ENCODE measurements at places on chromosomes 11 and 22.

- no peak for DNase-seq
Measured at GRCh38 chr11:58070585-58070984, 39.8 kb downstream of the OR6Q1 start.

DNA sequence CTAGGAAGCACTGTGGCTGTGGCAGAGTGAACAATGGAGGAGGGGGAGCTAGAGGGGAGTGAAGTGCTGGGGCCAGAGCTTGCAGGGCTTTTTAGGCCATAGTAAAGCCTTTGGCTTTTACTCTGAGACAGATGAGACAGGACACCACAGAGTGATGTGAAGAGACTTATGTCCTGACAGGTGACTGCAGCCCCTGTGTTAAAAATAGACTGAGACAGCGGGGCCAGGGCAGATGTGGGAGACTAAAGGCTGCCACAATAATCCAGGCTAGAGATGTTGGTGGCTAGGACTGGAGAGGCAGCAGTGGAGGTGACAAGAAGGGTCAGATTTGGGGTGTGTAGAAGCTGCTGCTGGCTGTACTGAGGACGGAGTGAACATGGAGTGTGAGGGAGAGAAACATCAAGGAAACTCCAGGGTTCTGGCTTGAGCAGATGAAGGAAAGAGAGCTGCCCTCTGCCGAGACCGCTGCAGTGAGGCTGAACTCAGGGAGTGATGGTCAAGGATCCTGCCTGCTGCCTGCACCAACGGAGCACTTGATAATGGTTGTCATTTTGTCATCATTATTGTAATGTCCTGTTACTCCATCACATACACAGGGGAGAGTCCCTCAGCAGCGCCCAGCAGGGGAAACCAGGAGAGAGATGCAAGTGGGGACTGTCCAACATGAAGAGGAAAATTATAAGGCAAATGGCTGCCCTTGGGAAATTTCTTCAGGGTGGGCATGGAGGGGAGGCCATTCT lies 27.4 kb downstream of the SLC43A1 start:
- DNase-seq: no peak

DNA sequence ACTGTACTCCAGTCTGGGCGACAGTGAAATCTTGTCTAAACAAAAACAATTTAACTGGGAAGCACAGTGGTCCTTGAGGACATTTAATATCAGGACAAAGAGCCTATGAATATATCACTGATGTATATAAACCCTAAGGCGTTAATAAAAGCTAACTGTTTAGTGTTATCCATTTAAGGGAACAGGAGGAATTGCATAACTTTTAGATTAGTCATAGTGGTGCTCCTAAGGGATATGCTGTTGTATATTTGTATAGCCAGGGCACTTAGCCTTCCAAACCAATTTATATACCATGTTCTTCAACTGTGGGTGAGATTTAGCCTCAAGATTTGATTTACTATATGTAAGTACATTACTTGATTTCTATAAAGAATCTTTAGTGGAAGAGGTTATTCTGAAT lies 3.0 kb upstream of the CHEK1 start:
- no peak for DNase-seq

DNA sequence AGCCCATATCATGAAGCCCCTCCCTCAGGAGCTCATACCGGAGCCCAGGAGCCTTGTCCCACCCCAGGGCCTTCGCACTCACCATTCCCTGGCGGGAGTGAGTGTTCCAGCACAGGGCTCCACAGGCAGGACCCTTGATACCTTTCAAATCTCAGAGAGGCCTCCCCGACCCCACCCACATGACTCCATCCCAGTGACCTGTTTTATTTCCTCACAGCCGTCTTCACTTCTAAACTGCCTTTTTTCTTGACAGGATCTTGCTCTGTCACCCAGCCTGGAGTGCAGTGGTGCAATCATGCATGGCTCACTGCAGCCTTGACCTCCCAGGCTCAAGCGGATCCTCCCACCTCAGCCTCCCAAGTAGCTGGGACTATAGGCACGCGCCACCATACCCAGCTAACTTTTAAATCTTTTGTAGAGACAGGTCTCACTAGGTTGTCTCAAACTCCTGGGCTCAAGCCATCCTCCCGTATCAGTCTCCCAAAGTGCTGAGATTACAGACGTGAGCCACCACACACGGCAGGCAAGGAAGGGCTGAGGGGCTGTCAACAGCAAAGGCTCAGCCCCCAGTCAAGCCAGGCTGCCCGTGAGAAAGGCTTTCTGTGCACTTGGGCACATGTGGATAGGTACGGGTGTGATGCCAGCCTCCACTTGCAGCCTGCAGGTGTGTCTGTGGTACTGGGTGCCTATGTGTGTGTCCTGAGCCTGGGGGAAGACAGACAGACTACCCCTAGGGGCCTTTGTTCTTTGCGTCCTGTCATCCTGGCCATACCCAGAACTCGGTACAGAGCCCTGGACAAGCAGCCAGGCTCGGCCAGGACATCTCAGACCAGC lies 9.3 kb downstream of the RPL3 start:
- no peak for DNase-seq

GRCh38 chr11:468493-468892 lies 18.4 kb downstream of the PTDSS2 start:
- DNase-seq: no peak

DNA sequence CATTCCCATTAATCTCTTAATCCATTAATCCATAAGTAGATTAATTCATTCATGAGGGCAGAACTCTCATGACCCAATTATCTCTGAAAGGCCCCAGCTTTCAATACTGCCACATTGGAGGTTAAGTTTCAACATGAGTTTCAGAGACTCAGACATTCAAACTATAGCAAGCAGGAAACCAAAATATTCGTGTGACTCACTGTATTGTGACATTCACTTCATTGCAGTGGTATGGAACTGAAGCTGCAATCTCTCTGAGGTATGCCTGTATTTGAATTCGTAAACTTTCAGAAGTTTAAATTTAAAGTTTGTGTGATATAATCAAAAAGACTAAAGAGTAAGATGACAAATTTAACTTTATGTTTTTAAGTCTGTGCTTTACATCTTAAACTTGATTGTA lies 2.9 kb upstream of the OR52J3 start:
- DNase-seq: no peak

DNA sequence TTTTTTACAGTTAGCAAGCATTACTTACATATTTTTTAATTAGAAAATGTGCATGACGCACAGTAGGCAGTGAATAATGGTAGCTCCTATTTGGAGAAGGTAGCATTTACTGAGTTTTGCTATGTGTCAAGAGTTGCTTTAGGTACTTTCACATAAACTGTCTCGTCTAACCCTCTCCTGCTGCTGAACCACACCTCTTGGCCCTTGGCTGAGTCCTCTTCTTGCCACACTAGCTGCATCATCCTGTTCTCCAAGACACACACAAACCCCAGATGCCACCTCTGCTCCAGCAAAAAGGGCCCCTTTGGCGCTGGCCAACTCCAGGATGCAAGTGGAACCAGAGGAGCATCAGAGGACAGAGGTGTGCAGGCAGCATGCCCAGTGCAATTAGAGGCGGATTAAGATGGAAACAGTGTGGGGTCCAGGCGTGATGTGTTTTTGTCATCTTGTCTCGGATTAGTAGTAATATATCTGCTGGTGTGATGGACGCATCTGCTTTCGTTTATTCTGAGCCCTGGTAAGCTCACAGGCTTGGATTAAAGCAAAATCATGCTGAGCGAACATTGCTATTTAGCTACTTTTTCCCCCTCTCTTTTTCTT lies 367.0 kb upstream of the CADM1 start:
- no peak for DNase-seq

DNA sequence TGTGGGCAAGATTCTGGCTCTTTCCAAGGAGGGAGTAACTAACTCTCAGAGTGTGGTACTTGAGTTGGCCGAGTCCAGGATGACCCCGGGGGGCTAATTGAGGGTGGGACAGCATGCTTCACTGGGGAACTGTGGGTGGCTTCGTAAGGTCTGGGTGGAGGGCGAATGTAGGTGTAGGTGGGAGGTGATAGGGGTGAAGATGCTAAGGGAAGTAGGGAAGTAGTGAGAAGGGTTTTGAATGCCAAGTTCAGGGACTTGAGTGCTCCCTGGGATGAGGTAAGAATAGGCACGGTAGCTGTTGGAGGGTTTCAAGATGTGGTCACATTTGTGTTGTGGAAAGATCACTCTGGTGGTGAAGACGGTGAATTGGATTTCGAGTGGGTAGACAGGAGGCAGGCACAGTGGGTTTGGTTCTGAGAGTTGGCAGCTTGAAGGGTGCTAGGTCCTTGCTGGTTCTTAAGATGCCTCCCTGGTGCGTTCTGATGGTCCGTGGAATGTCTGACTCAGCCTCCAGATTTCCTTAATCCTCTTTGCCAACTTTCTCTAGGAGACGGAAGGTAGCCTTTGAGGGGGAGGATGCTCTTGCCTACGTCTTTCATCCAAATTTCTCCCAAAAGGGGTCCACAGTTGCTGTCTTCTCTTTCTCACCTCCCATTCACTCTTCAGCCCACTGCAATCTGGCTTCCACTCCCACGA lies 2.5 kb upstream of the DNAL4 start:
- no peak for DNase-seq

GRCh38 chr11:45171550-45171949 lies 25.1 kb downstream of the PRDM11 start:
- DNase-seq: no peak

GRCh38 chr22:38952281-38952993 lies 5.0 kb upstream of the APOBEC3A start:
- DNase-seq: no peak

DNA sequence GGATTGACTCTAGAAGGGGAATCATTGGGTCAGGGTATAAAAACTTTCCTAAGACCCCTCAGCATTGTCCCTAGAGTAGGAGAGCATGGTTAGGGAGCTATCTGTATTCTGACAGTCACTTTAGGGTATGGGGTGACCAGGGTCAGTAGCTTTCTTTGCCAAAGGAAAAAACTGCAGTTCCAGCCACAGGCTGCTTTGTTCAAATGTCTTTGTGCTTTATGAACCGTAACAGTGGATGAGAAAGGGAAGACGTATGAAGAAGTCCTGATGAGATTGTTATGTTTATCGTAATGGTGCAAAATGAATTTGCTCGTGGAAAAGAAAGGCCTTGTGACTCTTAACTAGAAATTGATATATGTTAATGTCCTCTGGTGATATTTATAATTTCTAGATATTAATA lies 30.0 kb downstream of the CYB5R2 start:
- no peak for DNase-seq

DNA sequence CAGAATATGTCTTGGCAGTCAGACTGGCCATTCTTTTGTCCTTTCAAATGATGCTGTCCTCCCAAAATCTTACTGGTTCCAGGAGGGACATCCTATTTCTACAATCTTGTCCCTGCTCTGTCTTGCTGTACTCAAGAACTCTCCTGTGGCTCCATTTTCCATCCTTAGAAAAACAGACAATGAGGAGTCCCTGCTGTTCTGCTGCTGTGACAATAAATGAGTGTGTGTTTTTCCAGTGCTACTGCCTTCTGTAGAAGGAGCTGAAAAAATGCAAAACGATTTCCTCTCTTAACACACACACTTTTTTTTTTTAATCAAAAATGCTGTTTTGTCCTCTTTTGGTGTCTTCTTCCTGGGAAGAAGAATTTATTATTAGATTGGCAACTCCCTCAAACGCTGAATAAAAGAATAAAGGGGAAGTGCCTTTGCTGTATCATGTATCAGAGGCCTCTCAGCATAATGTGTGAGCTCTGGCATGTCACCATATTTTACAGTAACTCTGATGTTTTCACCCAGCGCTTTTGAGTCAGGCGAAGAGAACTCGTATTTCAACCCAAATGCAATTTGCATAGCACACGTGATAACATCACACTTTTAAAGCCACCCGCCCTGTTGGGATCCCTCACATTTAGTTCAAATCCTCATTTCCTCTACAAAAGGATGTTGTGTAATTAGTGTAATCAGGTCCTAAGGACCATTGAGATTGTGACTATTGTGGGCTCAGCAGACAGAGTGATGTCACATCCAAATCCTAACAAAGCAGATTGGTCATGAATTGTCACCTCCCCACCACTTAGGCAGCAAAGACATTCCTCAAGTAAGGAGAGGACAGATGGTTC lies 496.0 kb upstream of the LARGE1 start:
- no peak for DNase-seq

GRCh38 chr11:3958281-3958680 lies 102.8 kb downstream of the STIM1 start:
- no peak for DNase-seq

DNA sequence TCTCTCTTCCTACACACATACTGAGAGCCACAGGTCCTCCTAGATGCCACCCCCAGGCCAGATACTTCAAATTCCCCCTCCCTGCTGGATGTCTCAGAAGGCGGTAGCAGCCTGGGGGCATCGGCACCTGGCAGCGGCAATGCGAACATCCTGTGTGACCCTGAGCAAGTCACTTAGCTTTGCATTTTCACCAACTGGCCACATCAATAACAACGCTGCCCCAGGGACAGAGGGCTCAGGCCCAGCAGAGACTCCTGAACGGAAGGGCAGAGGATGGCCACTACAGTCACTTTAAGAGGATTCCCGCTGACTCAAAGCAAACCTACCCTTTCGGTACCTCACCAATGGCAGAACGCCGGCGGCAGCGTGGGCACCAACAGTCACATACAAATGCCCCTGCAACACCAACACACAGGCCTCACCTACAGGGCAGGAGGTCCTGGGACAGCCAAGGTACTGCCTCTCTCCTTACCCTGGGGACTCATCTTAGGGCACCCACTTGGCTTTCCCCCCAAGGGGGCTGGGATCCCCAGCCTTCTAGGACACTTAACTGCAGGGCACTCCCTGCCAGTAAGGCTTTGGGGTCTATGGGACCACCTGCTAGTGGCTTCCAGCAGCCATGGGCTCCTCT lies 1.6 kb downstream of the LMO1 start:
- no peak for DNase-seq

- no peak for DNase-seq
Measured at GRCh38 chr22:35835998-35836691, 118.5 kb downstream of the APOL5 start.

- DNase-seq: no peak
Measured at GRCh38 chr22:19680287-19680881, 33.9 kb upstream of the SEPTIN5 start.

- no peak for DNase-seq
Measured at GRCh38 chr11:120432056-120433018, 79.2 kb upstream of the GRIK4 start.

- no peak for DNase-seq
Measured at GRCh38 chr11:85810521-85810870, 445 bp downstream of the SYTL2 start.

DNA sequence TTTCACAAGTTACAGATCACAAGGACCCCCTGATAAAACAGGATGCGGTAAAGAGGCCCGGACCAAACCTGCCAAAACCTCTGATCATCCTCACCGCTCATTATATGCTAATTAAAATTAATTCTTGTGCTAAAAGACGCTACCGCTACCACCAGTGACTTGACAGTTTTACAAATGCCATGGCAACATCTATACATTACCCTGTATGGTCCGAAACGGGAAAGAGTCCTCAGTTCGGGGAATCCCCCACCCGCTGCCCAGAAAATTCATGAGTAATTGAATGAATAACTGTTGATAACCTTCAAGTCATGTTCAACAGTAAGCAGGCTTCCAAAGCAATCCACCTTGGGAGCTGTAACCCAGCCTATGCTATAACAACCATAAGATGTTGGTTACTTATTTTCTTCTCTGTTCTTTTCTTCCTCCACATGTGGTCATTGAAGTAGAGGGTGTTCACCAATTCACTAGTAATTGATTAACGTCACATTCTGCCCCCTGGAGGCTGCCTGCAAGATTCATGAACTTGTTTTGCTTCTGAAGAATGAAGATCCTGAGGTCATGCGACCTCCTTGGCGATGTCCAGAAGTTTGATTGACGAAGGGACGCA lies 20.6 kb downstream of the APOBEC3H start:
- DNase-seq: peak; percentile 33

- no peak for DNase-seq
Measured at GRCh38 chr11:55854704-55855103, 16.2 kb downstream of the OR5D16 start.
